ENCODE measurements at places on chromosomes 1 and 21. TPM values are rescaled to one million over a fixed set of nuclear protein-coding genes. Genes with fewer than 3 reads are reported as not detected.

DNA sequence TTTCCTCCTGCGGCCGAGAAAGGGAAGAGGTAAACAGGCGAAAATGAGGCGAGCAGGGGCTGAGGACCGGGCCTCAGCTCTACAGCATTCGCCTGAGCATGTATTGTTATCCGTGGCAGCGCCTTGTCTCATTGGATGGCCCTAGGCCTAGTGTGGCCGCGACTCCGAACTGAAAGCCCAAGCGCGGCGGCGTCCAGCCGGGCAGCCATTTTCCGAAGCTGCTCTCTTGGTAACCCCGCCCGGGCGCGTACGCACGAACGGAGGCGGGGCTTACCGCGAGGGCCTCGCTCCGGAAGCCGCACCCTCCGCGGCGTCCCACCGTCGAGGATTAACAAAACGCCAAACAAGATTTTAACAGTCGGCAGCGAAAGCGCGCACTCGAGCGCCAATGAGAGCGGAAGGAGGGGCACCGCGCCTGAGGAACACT lies 797 bp upstream of the USP1 start:
- H3K4me3 ChIP-seq, result peak overlapping the region; percentile 95
- H3K27ac ChIP-seq, result peak overlapping the region; percentile 99
- DNase-seq, result peak; percentile 94
- peaks cover 7% of the 10 kb centered on the region for H3K27me3 ChIP-seq
- H3K36me3 ChIP-seq, result peaks cover 3% of the 10 kb centered on the region

DNA sequence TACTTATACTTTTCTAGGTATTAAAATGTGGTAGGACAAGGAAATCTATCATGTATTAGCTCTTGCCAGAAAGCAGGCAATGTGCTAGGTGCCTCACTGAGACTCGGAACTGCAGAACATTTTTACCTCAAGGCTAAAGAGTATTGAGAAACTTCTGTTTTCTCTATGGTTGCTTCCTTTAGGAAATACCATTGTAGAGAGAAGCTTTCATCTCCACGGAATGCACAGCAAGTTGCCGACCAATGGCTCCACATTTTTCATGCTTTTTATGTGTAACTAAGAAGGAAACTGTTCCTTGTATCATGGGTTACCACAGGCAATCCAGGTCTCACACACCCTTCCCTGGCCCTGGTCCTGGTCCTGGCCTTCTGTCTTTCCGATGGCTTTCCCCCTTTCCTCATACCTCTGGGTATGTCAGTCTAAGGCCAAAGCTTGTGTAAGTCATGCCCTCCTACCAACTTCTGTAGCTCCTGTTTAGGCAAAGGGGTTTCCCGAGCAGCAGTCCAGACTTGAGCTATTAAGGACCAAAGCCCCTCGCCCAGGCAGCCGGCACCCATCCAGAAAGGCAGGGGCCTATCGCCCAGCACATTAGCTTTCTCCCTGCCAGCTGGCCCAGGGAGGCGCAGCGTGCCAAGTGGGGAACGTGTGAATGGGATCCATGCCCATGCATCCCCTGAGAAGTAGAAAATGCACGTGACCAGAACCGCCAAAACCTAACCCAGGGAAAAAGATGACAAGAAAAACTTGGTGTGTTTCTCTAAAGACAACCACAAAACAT lies 225.0 kb downstream of the PBX1 start:
- no peaks in the 10 kb centered on the region for H3K36me3 ChIP-seq
- no peak overlapping the region for H3K4me3 ChIP-seq
- DNase-seq, result no peak
- peaks cover 5% of the 10 kb centered on the region for H3K27me3 ChIP-seq
- H3K4me1 ChIP-seq, result peaks cover 42% of the 10 kb centered on the region

- no peak overlapping the region for H3K27ac ChIP-seq
- no peak overlapping the region for H3K4me3 ChIP-seq
- H3K4me1 ChIP-seq, result peaks cover 19% of the 10 kb centered on the region
These were observed 31.3 kb downstream of the UBE2U start for GRCh38 chr1:64234714-64235113.

- H3K27me3 ChIP-seq, result peaks cover 3% of the 10 kb centered on the region
- H3K4me1 ChIP-seq, result peaks cover 45% of the 10 kb centered on the region
- DNase-seq, result no peak
- H3K36me3 ChIP-seq, result peaks cover 4% of the 10 kb centered on the region
These were observed 40.8 kb upstream of the MPZL1 start for GRCh38 chr1:167681024-167681423.

The C1orf115 gene
- 34.7 TPM for total RNA-seq

DNA sequence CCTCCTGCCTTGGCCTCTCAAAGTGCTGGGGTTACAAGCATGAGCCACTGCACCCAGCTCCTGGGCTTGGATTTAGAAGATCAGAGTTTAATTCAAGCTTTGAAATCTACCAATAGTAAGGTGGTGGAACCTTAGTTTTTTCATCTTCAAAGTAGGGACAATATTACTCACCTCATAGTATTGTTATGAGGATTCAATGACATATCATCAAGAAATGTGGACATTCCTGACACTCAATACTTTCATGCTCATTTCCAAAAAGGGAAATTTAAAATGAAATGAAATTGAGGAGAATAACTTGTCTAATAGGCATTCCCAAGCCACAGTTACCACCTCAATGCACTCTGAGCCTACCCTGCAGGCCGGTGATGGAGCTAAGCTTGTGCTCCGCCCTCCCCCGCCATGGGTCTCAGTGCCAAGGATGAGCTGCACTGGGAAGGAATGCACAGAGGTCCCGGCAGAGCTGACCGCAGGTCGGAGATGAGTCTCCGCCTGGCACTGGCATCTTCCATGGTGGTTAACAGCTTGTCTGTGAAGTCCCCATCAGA lies 56.5 kb upstream of the BCAR3 start:
- peaks cover 6% of the 10 kb centered on the region for H3K27me3 ChIP-seq
- H3K4me3 ChIP-seq, result no peak overlapping the region
- peaks cover 4% of the 10 kb centered on the region for H3K36me3 ChIP-seq
- peaks cover 2% of the 10 kb centered on the region for H3K4me1 ChIP-seq
- no peak overlapping the region for H3K27ac ChIP-seq

DNA sequence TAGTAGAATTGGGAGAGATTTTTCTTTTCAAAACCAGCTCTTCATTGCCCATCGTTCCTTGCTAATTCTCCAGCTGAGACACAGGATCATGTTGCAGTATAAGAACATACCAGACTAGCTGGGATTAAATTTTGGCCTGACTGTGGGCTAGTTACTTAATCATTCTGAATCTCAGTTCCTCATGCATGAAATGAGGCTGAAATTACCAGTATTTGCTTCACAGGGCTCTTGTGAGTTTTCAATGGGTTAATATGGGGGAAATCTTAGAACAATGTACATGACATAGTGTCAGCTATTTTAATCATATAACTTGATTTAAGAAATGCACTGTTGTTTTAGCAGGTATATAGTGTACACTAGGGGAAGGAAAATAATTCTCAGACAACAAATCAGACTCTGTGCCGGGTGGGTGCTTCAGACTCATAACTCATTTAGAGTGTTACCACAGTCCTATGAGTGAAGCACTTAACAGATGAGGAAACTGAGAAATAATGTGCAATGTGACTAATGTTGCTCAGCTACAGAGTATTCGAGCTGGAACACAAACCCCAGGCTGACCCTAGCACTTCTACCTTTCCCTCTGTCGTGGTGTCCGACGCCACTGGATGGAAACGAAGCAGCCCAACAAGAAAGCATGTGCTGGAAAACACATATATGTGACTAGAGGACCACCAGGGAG lies 137.6 kb upstream of the SGIP1 start:
- no peaks in the 10 kb centered on the region for H3K27me3 ChIP-seq
- no peak overlapping the region for H3K4me3 ChIP-seq
- DNase-seq, result no peak
- H3K27ac ChIP-seq, result no peak overlapping the region
- no peaks in the 10 kb centered on the region for H3K36me3 ChIP-seq
- H3K4me1 ChIP-seq, result peaks cover 10% of the 10 kb centered on the region
